ENCODE measurements at places on chromosomes 2 and 18.

DNA sequence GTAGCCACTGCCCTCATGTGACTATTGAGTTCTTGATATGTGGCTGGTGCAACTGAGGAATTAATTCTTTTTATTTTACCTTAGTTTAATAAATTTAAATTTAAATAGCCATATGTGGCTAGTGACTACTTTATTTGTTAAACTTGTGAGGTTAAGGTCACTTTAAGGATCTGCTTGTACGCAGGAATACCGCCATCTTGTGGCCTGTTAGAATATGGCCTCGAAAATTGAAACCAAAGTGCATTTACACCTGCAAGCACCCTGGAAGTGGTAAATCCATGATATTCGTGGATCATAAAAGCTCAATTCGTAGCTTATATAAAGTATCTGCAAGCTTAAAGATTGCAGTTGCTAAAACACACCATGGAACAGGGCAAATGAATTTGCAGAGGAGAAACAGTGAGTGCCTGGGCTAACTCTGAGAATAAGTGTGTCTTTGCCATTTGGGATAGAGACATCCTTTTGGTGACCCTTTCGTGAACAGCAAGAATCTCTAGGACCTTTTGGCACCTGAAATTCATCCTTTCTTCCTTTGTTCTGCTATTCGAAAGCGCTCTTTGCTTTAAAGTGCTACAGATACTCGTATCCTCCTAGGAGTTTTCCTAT is 59.9 kb upstream of the REG3A start:
- H3K27me3 ChIP-seq = no peaks in the 10 kb centered on the region
- H3K4me1 ChIP-seq = no peaks in the 10 kb centered on the region
- no peak for DNase-seq
- no peak overlapping the region for H3K27ac ChIP-seq
- no peak overlapping the region for H3K4me3 ChIP-seq

- H3K4me1 ChIP-seq = peaks cover 4% of the 10 kb centered on the region
- no peak overlapping the region for H3K27ac ChIP-seq
- no peaks in the 10 kb centered on the region for H3K36me3 ChIP-seq
- H3K27me3 ChIP-seq = no peaks in the 10 kb centered on the region
- DNase-seq = no peak
Measured at GRCh38 chr2:26459991-26460612, 17.8 kb downstream of the OTOF start.

DNA sequence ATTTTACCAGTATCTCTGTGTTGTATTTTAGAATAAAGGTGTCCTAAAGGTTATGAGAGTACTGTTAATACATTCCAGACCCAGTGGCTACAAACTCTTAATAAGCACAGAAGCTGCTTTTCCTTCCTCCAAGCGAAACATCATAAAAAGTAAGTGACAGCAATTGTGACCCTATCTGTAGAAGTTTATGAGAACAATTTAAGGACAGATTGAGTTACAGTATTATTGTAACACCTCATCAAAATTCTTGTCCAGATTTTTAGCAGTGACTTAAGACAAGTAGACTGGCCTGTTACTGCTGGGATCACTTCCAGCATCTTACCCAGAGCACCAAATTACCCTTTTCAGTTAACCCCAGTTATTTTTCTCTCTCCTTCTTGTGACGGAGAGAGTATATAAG is 154.6 kb downstream of the ERBB4 start:
- no peak for DNase-seq
- H3K27ac ChIP-seq = peak overlapping the region; percentile 1
- H3K27me3 ChIP-seq = no peaks in the 10 kb centered on the region
- peaks cover 19% of the 10 kb centered on the region for H3K4me1 ChIP-seq
- H3K36me3 ChIP-seq = no peaks in the 10 kb centered on the region

GRCh38 chr2:112626604-112627059 is 19.1 kb upstream of the SLC20A1 start:
- H3K36me3 ChIP-seq = no peaks in the 10 kb centered on the region
- no peak overlapping the region for H3K4me3 ChIP-seq
- peaks cover 2% of the 10 kb centered on the region for H3K27me3 ChIP-seq
- no peak overlapping the region for H3K27ac ChIP-seq
- peak; percentile 44 for DNase-seq
- peaks cover 24% of the 10 kb centered on the region for H3K4me1 ChIP-seq

DNA sequence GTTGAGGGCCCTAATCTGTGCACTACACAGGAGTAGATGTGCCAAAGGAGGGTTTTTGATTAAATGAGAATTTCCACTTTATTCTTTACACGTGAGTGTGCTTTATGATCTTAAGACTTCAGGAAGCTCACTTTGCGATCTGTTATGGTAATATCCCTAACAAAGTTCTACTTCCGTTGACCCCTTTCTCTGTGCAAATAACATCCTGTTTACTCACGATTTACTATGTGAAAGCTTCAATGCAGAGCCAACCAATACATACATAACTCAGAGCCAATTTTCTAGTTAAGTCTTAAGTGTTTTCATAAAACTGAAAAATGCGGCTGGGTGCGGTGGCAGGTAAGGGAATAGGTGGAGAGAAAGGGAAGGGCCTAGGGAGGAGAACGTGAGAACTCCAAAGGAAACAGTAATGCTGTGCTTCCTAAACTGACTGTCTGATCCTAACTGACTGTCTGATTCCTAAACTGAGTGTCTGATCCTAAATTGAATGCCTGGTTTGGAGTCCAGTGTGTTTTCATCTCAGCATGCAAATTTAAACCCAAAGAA is 87.6 kb downstream of the PLCL1 start:
- H3K4me1 ChIP-seq = peaks cover 17% of the 10 kb centered on the region
- no peak overlapping the region for H3K27ac ChIP-seq
- no peak overlapping the region for H3K4me3 ChIP-seq
- H3K27me3 ChIP-seq = no peaks in the 10 kb centered on the region
- no peaks in the 10 kb centered on the region for H3K36me3 ChIP-seq
- no peak for DNase-seq

GRCh38 chr2:69762513-69763494 is 20.9 kb downstream of the ANXA4 start:
- peaks cover 10% of the 10 kb centered on the region for H3K4me1 ChIP-seq
- H3K4me3 ChIP-seq = no peak overlapping the region
- no peak for DNase-seq
- no peaks in the 10 kb centered on the region for H3K27me3 ChIP-seq

DNA sequence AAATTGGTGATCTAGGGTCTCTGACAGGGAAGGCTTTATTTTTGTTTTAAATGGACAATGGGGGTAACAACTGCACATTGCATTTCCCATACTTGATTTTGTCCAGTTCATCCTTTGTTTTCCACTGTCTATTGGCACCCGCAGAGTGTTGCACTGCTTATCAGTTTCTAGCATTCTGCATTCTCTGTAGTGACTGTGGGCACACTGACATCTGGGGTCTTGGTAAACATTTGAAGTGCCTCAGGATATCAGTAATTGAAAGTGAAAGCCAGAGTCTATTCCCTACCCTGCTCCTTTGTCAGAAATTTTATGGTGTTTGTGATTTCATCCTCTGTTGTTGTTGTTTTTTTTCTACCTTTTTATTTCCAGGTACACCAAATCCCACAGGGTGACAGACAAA is 132.1 kb upstream of the EPC2 start:
- H3K27ac ChIP-seq = no peak overlapping the region
- H3K27me3 ChIP-seq = no peaks in the 10 kb centered on the region
- no peak overlapping the region for H3K4me3 ChIP-seq

DNA sequence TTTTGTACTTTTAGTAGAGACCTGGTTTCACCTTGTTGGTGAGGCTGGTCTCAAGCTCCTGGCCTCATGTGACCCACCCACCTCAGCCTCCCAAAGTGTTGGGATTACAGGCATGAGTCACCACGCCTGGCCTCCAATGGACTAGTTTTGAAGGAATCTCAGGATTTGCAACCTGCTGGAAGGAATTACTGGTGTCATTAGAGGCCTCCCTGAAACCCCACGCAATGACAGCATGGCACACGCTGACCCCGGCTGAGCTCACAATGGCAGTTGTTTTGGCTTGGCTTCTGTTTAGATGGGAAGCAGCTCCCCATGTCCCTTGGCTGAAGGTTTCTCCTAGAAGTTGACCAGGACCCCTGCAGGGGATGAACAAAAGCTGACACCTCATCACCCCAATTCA is 23.1 kb upstream of the COPS8 start:
- H3K4me1 ChIP-seq = peaks cover 32% of the 10 kb centered on the region
- no peak overlapping the region for H3K4me3 ChIP-seq
- no peak for DNase-seq
- H3K27ac ChIP-seq = no peak overlapping the region

GRCh38 chr2:12296915-12297314 is 419.8 kb upstream of the TRIB2 start:
- peaks cover 4% of the 10 kb centered on the region for H3K4me1 ChIP-seq
- H3K36me3 ChIP-seq = no peaks in the 10 kb centered on the region
- DNase-seq = no peak
- no peak overlapping the region for H3K27ac ChIP-seq
- H3K4me3 ChIP-seq = no peak overlapping the region

DNA sequence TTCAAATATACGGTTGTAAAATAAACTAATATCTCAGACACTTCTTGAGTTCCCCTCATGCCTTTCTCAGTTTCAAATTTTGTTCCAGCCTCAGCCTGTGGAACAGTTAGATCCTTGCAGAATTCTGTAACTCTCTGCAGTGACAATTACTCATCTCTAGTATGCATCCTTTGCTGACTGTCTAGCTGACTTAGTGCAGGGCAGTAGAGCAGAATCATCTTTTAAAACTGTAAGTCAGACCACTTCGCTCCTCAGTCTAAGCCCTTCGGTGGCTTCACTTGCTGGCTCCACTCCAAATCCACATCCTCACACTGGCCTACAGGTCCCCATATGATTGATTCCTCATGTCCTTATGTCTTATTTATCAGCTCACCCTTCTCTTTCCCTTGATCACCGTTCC is 164.1 kb upstream of the ZSWIM2 start:
- no peak overlapping the region for H3K4me3 ChIP-seq
- no peak for DNase-seq
- no peak overlapping the region for H3K27ac ChIP-seq
